ENCODE measurements at places on chromosomes 5 and 9. TPM values are rescaled to one million over a fixed set of nuclear protein-coding genes. Genes with fewer than 3 reads are reported as not detected.

DNA sequence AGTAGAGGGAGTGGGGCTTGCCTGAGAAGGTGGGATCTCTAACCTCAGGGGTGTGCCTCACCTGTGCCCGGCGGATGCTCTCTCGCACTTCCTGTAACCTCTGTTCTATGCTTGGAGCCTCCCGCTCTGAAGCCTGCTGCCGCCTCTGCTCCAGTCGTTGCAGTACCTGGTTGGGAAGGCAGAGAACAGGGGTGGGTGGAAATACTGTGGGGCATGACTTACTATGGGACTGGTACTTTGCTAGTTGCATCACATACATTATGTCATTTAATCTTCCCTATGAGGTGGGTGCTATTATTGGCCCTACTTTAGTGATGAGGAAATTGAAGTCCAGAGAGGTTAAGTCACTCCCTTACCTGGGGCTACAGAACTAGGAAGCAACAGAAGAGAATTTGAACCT is 5.2 kb downstream of the FCHSD1 start:
- DNase-seq: no peak
- peaks cover 5% of the 10 kb centered on the region for H3K4me1 ChIP-seq
- H3K36me3 ChIP-seq: peaks cover 5% of the 10 kb centered on the region
- no peak overlapping the region for H3K27ac ChIP-seq
- H3K4me3 ChIP-seq: no peak overlapping the region

- no peaks in the 10 kb centered on the region for H3K36me3 ChIP-seq
- no peak overlapping the region for H3K4me3 ChIP-seq
- no peak overlapping the region for H3K27ac ChIP-seq
- no peaks in the 10 kb centered on the region for H3K4me1 ChIP-seq
- no peaks in the 10 kb centered on the region for H3K27me3 ChIP-seq
These were observed 959.1 kb upstream of the WWC1 start for GRCh38 chr5:167332309-167332708.

DNA sequence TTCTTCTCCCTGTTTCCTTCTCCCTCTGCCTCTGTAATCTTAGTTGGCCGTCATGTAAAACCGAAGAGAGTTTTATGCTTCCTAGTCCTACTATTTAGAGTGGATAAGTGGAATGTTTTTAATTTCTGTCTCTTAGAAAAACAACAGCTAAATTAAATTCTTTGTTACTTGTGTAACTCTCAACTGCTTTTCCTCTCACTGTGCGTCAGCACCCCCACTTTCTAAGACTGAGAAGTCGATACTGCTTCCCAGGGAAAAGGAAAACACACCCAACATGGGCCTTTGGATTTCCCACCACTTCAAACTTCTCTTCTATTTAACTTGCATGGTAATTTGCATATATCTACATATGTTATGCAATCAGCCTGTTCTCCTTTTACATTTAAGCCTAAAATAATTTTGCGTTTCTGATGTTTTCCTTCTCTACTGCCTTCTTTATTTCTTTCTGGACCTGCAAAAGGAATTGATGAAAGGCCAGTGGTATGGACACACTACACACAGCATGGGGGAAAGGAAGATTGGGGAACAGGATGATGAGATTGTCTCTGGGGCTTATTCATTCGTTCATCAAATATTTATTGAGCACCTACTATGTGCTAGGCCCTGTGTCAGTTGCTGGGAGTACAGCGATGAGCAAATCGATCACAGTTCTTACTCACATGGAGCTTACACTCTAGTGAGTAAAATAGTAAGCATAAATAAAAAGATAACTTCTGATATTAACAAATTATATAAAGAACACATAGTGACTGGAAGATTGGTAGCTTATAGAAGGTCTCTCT is 52.5 kb upstream of the CTNNA1 start:
- H3K27ac ChIP-seq: no peak overlapping the region
- H3K4me3 ChIP-seq: no peak overlapping the region
- H3K4me1 ChIP-seq: no peaks in the 10 kb centered on the region
- no peak for DNase-seq
- no peaks in the 10 kb centered on the region for H3K36me3 ChIP-seq

GRCh38 chr5:54404568-54404967 is 50.9 kb upstream of the HSPB3 start:
- no peaks in the 10 kb centered on the region for H3K27me3 ChIP-seq
- H3K36me3 ChIP-seq: no peaks in the 10 kb centered on the region
- DNase-seq: no peak
- H3K4me3 ChIP-seq: no peak overlapping the region

DNA sequence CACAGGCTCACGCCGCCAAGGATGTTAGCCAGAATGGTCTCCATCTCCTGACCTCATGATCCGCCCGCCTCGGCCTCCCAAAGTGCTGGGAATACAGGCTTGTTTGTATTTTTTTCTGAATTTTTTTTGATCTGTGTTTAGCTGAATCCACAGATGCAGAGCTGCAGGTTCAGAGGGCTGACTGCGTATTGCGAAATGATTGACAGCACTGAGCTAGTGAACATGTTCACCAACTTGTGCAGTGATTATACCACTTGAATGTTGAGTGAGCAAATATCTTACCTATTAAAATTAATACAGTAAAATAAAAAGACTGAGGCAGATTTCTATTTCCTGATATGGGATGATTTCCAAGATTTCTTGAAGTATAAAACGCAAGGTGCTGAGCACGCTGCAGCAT is 123.1 kb upstream of the PHYKPL start:
- H3K4me3 ChIP-seq: no peak overlapping the region
- no peaks in the 10 kb centered on the region for H3K4me1 ChIP-seq
- no peaks in the 10 kb centered on the region for H3K27me3 ChIP-seq
- no peak overlapping the region for H3K27ac ChIP-seq

DNA sequence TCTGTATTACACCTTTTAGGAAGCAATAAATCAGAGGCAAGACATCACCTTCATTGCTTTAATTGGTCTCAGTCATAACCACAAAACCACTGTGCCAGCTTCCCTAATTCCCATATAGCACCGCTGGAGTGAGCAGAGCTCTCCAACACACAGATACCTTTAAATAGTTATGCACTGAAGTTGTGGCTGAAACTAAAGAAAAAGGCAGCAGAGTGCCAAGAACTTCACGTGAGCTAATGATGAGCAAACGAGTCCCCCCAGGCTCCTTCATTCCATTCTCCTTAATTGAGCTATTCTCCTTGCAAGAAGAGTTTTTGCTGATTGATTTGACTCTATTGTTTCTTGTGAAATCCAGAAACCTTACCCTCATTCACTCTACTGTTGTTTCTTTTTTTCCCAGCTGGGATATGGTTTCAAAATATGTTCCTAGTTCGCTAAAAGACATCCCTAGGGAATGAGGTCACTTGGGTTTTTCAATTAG is 501.5 kb downstream of the SPATA31D1 start:
- H3K27ac ChIP-seq: peak overlapping the region; percentile 21
- H3K4me1 ChIP-seq: peaks cover 28% of the 10 kb centered on the region

- H3K27me3 ChIP-seq: no peaks in the 10 kb centered on the region
- H3K4me3 ChIP-seq: no peak overlapping the region
- no peak for DNase-seq
- no peak overlapping the region for H3K27ac ChIP-seq
- H3K4me1 ChIP-seq: peaks cover 36% of the 10 kb centered on the region
These were observed 98.4 kb upstream of the NREP start for GRCh38 chr5:111855356-111855755.

DNA sequence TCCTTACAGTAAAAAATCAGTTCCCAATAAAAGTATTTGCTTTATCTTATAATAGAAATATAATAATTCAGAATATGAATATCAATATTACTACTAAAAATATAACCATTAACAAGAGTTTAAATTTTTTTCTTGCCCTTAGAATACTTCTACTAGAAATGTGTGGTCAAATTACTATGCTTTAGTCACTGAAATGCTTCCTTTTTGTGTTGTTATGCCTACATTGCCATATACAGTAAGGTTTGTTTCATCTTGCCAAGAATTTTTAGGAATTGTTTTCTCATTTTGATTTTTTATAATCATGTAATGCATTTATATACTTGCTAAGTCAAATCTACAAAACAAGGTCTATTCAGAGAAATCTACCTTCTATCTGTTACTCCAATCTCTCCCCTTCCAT is 181.7 kb downstream of the CDK5RAP2 start:
- peaks cover 68% of the 10 kb centered on the region for H3K4me1 ChIP-seq
- H3K27me3 ChIP-seq: no peaks in the 10 kb centered on the region
- peak; percentile 51 for DNase-seq
- peak overlapping the region; percentile 45 for H3K27ac ChIP-seq

DNA sequence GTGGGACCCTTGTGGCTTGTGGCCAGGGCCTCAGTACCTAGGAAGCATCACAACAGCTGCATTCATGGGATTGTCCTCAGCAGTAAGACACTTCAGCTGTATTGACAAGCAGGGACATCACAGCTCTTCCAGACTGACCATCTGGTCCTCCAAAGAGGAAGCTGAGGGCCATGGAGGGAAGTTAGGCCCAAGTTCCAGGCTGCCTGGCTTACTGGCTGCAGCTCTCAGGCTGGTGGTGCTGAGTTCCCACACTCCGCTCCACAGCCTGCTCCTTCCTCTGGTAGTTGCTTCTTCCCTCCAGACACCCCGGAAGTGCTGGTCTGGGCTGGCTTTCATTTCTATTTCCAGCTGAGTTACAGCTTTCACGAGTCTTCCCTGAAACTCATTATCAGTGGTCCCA is 5.7 kb upstream of the STING1 start:
- H3K27ac ChIP-seq: no peak overlapping the region
- no peaks in the 10 kb centered on the region for H3K27me3 ChIP-seq
- no peak overlapping the region for H3K4me3 ChIP-seq
- no peaks in the 10 kb centered on the region for H3K36me3 ChIP-seq
- no peak for DNase-seq
- peaks cover 11% of the 10 kb centered on the region for H3K4me1 ChIP-seq

- H3K36me3 ChIP-seq: no peaks in the 10 kb centered on the region
- H3K4me3 ChIP-seq: no peak overlapping the region
- DNase-seq: peak; percentile 3
- H3K4me1 ChIP-seq: no peaks in the 10 kb centered on the region
- H3K27me3 ChIP-seq: no peaks in the 10 kb centered on the region
These were observed 15.7 kb upstream of the TSSK1B start for GRCh38 chr5:113450462-113450861.

EPB41L4B gene
- 1.0 TPM for total RNA-seq

SGTB gene
- total RNA-seq: 22.6 TPM

OR13C2 gene
- total RNA-seq: not detected

Measured in GM23248 (cell line).